ENCODE measurements at places on chromosomes 16 and 17.
A peak's percentile ranks its signal among the peaks of the same experiment; 100 is the strongest.

GRCh38 chr17:66777689-66778225, 57.2 kb upstream of the CACNG5 start:
- no peak for DNase-seq

- DNase-seq = no peak
Measured at GRCh38 chr17:79670537-79671084, 59.8 kb upstream of the RBFOX3 start.

- no peak for DNase-seq
Measured at GRCh38 chr16:4785758-4786433, 2.2 kb downstream of the SEPTIN12 start.

DNA sequence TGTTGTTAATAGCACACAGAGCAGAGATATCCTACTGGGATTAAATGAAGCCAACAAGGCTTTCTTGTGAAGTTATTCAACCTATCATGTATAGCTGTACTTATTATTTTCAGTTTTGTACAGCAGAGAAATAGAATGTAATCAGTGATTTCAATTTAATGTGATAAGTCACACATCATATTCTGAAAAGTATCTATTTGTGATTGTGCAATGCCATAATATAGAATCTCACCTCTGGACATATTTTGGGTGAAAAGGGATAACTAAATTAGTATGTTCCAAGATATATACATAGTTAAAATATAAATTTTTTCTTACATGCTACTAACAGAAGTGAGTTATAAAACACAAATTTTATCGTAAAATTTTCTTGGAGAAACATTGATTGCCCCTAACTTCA, 544.3 kb upstream of the KIF2B start:
- no peak for DNase-seq

DNA sequence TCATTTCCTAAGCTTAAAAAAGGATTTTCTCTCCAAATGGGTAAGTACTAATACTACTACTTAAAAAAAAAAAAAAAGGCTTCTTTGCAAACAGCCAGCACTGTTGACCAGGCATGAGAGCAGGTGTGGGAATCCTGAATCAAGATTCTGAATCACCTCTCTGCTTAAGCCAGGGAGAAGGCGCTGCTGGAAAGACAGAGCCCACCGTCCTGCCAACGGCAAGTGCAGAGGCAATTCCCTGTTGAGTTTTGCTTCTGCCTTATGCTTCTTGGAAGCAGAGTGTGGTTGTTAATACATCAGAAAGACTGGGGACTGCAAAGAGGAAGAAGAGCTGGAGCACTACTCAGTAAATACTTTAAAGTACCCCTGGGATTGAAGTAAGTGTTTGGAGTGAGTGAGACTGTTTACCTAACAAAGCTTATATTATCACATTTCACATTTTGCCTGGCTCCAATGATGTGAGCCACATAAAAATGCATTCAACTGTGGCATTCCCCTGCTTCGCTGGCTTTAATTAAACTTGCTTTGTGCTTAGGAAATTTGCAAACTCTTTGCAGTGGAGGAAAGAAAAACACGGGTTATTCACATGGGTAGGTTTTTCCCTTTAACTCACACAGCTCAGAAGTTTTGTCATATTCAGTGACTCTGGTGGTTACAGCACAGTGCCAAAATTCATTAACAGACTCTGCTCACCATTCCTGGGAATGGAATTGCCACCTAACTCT, 86.0 kb upstream of the KIF2B start:
- DNase-seq = no peak

GRCh38 chr17:63455417-63455816, 9.3 kb upstream of the CYB561 start:
- no peak for DNase-seq

DNA sequence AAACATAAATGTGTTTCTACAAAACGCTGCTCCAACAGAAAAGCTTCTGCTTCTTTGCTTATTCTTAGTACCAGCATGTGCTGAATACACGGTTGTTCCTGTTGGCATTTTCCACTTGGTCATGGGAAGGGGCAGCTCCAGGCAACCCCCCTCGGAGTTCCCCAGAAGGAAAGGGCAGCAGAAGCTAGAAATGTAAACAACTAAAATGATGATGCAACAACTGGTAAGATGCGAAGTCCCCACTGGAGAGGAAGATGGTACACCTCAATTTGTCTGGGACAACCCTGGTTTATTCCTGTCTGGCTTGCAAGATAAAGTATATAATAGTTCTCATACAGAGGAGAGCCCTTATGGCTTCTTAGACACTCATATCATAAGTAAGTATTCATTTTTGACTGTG, 9.2 kb upstream of the CCL13 start:
- no peak for DNase-seq

DNA sequence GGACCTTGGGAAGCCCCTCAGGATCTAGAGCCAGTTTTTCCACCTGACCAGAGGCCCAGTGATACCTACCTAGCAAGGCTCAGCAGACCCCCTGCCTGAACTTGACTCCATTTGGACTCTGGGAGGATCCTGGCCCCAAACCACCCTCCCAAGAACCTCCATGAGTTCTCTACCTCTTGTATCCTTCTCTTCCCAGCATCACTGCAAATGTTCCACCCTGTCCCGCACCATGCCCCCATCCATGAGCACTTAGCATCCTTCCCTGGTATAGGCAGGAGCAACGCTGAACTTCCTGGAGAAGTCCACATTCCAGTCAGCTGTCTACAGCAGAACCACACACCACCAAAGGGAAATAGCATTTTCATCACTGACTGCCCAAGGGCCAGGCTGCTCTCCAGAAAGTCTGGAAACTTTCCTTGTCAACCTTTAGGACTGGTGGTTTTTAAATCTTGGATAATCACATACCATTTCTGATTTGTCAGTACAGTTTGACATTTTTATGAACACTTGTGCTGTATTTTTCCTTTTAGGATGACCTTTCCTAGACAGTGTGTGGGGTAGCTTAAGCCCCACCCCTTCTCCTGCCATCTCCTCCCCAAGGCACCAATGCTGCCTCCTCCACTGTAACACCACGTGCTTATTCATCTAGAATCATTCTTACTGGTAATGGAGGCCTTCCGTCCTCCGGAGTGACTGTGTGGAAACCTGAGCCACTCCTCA, 13.9 kb downstream of the EIF4A3 start:
- no peak for DNase-seq

GRCh38 chr16:88379694-88380040, 3.1 kb upstream of the ZNF469 start:
- no peak for DNase-seq

- no peak for DNase-seq
Measured at GRCh38 chr17:81417049-81417878, 22.0 kb downstream of the BAHCC1 start.

DNA sequence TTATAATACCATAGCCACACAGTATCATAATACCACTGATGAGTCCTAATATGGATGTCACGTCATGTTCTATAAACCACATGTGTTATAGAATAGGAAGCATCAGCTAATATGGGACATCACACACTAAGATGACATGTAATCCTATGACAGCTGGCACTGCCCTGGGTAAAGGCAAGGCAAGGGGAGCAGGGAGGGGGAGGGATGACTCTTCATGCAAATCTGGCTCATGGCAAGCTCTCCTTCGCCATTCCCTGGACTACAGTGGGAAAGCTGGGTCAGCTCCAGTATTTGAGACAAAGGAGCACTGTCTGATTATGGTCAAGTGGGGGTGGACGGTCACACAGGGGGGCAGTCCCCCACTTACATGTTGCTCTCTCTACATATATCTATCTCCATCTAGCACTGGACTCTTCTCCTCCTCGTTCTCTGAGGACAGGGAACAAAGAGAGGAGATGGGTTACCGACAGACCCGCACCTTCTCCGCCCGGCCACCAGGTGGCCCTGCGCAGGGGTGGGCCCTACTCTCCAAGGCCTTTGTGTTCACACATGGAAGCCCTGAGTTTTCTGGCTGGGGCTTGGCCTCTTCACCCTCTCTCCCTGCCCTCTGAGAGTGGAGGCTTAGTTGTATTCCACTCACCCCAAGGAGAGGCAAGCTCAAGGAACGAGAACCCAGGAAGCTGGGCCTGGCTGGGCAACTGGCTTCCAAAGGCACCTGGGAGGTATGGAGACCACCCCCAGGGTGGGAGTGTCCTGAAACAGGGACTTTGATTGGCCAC, 23.4 kb upstream of the MPO start:
- DNase-seq = peak; percentile 49

- no peak for DNase-seq
Measured at GRCh38 chr16:12626411-12626810, 177.3 kb downstream of the CPPED1 start.

DNA sequence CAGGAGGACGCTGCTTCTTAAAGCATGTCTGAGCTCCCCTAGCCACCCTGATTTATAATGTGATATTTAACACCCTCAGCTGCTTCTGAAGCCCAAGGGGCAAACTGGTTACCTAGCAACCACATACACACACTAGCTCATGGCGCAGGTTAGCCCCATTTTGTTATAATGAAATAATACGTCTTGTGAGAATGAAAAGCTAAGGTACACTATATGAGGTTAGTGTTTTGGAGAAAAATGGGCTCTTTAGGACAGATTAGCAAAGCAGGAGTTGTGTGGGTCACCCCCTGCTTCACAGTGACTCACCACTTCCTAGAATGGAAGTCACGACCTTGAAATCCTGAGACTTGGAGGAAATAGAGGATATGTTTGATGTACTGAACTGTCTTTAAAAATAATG, 404.8 kb upstream of the HSBP1 start:
- no peak for DNase-seq

DNA sequence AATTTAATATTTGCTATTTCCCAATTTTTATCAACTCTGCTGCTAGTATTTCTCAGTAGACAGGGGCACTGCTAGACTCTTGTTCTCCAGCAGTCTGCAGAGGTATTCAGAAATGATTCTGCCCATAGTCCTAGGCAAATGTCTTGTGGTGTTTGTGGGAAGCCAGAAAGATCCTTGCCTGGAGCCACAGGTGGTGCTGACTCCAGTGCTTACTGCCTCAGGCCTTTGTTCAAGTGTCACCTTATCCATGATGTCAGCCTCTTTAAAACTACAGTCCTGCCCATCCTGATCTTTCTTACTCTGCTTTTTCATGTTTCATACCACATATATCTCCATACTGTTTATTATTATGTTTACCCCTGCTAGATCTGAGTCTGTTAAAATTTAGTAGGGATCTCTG, 26.5 kb downstream of the ZSWIM7 start:
- no peak for DNase-seq

DNA sequence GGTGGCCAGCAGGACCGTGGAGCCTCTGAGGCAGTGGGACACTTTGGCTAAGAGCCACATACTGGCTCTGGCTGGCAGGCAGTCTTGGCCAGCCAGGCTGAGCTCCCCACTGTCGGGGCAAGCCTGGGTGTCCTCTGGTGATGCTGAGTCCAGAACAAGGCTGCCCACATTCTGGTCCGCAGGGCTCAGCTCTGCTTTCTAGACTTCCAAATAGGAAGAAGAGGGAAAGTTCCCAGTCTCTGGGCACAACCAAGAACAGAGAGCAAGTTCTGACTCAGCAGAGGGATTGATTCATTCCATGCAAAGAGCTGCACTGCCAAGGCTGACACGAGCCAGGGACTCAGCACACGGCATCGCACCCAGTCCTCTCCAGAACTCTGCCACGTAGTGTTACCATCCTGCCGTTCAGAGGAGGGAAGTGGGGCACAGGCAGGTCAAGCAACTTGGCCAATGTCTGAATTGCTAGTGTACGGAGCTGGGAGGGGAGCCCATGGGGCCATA, 58.9 kb downstream of the NOS2 start:
- no peak for DNase-seq

- DNase-seq = no peak
Measured at GRCh38 chr17:74117087-74117698, 86.3 kb upstream of the RPL38 start.

DNA sequence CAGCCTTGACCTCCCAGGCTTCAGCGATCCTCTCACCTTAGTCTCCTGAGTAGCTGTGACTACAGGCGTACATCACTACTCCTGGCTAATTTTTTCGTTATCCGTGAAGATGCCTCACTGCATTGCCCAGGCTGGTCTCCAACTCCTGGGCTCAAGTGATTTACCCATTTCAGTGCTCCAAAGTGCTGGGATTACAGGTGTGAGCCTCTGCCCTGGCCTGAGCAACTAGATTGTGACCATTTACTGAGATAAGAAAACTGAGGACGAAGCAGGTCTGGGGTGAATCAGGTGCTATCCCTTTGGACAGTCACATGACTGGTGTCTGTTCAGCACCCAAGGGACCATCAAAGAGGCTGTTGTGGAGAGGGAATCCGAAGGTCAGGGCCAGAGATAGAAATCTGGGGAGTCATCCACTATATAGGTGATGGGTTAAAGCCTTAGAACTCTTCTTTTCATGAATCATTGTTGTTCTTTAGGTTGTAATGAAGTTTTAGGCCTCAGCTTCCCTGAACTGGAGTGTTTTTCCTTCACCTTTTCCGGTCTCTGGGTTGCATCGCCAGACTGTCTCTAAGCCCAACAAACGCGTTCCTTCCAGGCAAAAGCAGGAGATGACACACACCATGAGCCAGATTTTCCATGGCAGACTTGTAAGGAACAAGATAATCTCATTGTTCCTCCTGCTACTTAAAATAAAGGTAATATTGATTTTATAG, 62.5 kb downstream of the FTO start:
- no peak for DNase-seq

- no peak for DNase-seq
Measured at GRCh38 chr16:873243-873661, 72.7 kb upstream of the GNG13 start.

GRCh38 chr17:48131216-48131824, 23.8 kb downstream of the SNX11 start:
- DNase-seq = peak; percentile 59

DNA sequence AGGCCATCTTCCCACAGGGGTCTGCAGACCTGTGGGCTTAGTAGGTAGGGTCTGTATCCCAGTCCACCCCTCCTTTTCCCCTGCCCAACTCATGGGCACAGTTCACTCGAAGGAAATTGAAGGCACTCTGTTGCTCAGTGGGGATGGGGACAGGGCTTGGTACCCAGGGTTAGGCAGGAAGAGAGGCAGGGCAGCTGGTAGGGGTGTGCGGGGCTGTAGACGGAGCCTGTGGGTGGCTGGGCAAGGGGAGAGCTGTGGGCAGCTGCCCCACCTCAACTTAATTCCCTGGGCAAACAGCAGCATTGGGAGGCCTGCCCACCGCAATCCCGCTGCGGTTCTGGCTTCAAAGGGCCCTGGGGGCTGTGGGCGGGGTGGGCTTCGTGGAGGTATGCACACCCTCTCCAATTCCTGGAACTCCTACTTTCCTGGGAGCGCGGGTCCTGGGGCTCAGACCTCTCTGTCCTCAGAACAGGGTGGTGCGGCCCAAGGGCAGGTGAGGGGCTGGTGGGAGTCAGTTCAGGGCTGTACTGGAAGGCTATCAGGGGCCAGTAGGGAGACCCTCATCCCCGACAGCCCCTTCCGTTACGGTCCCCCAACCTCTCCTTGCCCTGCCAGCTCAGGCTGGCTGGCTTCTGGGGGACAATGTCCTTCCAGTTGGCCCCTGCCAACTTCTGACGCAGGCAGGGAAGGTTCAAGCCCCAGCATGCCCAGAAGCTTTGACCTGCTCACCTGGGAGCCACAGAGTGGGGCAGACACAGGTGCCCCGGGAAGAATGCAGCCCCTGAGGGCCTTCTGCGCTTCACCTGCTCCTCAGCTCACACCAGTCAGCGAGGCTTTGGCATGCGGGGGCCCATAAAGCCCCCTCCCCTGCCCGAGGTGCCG, 9.1 kb downstream of the FOXJ1 start:
- peak; percentile 75 for DNase-seq

GRCh38 chr17:68302666-68303065, 11.4 kb downstream of the ARSG start:
- no peak for DNase-seq
